ENCODE measurements at places on chromosomes 7 and 10.

GRCh38 chr7:155124706-155125105, 54.6 kb downstream of the HTR5A start:
- DNase-seq, result no peak

- DNase-seq, result no peak
Observed at GRCh38 chr7:651032-651728, 75.3 kb upstream of the DNAAF5 start.

DNA sequence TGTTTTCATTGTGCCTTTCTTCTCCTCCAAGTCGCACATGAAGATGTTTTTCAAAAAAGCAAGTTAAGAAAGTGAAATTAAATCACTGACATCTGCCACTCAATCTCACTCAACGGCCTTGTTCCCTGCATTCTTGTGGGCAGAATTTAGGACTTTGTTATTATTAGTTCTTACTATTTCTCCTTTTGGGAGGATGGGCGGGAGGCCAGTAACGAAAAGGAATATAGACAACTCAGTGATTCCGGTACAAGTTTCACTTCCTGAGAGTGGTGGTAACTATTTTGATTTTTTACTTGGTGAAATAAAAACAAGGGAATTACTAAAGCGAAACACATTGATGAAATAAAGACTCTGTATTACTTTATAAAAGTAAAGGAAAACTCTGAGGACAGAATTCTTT, 231.9 kb upstream of the HABP2 start:
- DNase-seq, result no peak

DNA sequence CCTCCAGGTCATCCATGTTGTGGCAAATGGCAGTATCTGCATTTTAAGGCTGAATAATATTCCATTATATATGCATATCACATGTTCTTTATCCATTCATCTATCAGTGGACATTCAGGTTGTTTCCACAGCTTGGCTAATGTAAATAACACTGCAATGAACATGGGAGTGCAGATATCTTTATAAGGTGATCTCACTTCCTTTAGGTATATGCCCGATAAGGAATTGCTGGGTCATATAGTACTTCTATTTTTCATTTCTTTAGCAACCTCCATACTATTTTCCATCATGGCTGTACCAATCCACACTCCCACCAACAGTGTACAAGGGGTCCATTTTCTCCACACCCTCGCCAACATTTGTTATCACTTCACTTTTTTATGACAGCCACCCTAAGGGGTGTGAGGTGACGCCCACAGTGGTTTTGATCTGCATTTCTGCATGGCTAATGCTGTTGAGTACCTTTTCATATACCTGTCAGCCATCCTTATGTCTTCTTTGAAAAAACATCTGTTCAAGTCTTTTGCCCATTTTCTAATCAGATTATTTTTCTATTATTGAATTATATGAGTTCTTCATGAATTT, 18.9 kb downstream of the ABI1 start:
- DNase-seq, result no peak

- DNase-seq, result no peak
Observed at GRCh38 chr10:128932071-128932820, 534.8 kb upstream of the MGMT start.

GRCh38 chr10:106711313-106711906, 453.1 kb downstream of the SORCS1 start:
- DNase-seq, result no peak

DNA sequence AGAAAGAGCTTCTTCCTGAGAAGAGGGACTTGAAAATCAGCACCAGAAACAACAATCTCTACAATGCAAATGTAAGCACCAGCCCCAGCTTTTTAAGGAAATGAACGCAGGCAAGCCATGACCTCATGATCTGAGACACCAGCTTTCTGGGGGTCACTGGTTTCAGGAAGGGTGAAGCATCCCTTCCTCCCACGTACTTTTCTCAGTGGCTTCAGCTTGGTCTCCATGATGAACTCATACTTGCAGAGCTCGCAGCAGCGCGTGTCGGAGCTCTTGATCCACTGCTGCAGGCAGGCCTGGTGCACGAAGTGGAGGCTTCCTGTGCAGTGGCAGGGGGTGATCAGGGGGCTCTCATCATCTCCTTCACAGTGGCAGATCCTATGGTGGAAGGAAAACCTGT, 87.0 kb downstream of the ALOX5 start:
- no peak for DNase-seq

DNA sequence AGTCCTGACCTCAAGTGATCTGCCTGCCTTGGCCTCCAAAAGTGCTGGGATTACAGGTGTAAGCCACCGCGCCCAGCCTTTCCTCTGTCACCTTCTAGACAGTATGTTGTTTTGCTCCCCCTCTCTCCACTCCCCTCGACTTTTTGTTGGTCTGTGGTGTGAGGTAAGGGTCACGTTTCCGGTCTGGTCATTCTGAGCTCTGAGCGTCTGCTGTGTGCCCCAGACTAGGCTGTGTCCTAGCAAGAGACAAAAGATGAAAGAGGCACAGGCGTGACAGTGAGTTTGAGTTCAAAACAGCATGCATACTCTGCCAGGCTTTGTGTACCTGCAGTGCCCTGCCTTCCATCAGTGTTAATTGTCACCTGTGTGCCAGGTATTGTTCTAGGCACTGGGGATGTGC, 87.4 kb upstream of the PPIF start:
- DNase-seq, result no peak

DNA sequence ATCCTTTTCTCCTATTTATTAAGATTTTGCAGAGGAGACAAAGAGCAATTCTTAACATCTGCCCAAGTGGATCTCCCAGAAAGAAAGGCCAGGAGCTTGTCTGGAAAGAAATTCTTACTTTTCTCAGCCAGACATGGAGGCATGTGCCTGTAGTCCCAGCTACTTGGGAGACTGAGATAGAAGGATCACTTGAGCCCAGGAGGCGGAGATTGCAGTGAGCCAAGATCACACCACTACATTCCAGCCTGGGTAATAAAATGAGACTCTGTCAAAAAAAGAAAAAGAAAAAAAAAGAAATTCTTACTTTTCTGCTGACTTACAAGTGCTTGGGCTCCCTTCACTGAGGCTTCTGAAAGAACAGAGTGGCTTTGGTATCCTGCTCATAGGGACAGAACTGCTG, 2.4 kb upstream of the CYP3A43 start:
- DNase-seq, result no peak

- DNase-seq, result no peak
Observed at GRCh38 chr10:12848439-12849173, 152.9 kb downstream of the CCDC3 start.

- peak; percentile 79 for DNase-seq
Observed at GRCh38 chr7:131895541-131896164, 339.2 kb upstream of the PODXL start.

- no peak for DNase-seq
Observed at GRCh38 chr7:17719998-17720397, 220.3 kb downstream of the SNX13 start.

GRCh38 chr7:75546237-75547015, 54.3 kb downstream of the SPDYE5 start:
- DNase-seq, result no peak

DNA sequence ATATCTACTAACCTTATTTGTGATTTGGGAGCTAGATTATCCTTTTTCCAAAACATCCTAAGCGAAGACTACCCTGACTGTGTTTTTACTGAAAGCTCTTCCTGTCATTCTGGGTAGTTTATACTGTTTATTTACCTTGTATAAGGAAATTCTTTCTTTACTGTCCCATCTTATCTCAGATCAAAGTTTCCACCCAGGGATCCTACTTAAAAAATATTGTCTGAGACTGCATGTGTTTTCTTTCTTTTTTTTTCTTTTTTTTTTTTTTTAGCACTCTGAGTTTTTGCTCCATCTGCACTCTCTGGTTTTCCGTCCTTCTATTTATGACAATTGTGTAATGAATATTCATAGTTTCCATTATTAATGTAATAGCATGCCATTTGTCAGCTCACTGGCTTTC, 26.5 kb downstream of the CDK14 start:
- DNase-seq, result no peak

DNA sequence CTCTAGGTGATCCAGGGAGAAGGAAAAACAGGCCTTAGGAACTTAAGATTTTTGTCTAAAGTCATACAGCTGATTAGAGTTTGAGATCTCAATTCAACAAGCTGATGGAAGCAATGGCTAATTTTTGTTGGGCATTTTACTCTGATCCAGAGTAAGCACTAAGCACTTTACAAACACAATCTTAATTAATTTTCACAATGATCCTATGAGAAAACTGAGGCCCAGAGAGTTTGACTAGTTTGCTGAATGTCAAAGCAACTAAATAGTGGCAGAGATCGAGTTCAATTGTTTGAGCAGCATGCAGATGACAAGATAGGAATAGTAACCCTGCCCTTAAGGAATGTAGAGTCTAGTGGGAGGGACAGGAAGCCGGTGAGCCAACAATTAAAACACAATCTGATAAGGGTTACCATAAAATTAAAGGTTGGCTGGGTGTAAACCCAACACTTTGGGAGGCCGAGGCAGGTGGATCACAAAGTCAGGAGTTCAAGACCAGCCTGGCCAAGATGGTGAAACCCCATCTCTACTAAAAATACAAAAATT, 13.5 kb upstream of the RPEL1 start:
- DNase-seq, result no peak
